ENCODE measurements at places on chromosomes 6 and 20.

- no peak for DNase-seq
These were observed 1.7 kb upstream of the WFDC2 start for GRCh38 chr20:45467861-45468260.

DNA sequence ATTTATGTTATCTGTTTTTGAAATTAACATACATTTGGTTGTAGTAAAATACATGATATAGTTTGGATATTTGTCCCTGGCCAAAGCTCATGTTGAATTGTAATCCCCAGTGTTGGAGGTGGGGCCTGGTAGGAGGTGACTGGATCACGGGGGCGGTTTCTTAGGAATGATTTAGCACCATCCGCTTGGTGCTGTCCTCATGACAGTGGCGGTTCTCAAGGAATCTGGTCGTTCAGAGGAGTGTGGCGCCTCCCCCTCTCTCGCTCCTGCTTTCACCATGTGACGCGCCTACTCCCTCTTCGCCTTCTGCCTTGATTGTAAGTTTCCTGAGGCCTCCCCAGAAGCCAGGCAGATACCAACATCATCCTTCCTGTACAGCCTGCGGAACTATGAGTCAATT is 29.0 kb downstream of the CTCFL start:
- no peak for DNase-seq

- no peak for DNase-seq
These were observed 93.3 kb downstream of the SCML4 start for GRCh38 chr6:107730683-107731314.

DNA sequence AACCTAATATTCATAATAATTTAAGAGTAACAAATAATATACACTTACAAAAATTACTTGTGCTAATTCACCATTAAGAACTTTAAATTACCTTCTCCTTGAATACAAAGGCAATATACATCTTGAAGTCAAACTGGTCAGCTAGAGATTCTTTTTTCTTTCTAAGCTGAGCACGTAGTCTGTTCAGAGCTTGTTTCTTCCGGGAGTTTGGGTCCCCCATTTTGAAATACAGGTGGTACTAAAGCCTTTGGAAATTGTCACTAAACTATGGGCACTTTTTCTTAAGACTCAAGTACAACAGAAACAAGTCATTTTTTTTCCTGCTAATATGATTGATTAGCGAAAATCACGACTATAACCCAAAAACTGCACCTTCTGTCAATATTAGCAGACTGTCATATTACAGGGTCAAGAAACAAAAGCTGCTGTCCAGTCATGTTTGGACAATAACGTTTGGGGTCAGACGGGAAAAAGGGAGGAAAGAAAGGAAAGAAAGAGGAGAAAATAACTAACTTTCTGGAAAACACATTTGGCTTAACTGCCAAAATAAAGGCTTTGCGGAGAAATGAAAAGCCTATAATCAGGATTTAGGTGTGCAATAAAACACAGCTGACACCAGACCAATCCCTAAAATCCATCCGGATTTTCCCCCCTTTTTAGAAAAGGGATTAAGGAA is 367 bp downstream of the C6orf62 start:
- DNase-seq, result no peak
